ENCODE measurements at places on chromosomes 13 and 19. TPM values are rescaled to one million over a fixed set of nuclear protein-coding genes. Genes with fewer than 3 reads are reported as not detected.

DNA sequence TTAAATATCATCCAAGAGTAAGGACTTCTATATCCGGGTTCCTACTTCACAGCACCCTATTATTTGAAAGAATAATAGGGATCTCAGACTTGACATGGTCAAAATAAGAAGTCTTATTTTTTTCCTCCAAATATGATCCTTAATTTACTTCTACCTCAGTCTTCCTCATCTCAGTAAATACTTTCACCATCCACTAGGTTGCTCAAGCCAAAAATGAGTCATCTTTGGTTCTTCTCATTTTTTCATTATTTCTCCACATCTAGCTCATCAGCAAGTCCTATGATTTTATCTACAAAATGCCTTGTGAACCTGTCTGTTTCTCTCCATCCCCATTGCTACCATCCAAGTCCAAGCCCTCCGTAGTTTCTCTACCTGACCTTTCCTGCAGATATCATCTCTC lies 121.9 kb upstream of the GJB6 start:
- DNase-seq = no peak
- H3K27ac ChIP-seq = no peak overlapping the region
- H3K4me1 ChIP-seq = peaks cover 12% of the 10 kb centered on the region
- no peaks in the 10 kb centered on the region for H3K27me3 ChIP-seq
- H3K36me3 ChIP-seq = no peaks in the 10 kb centered on the region

The ZNF845 gene
- total RNA-seq = 5.8 TPM

GRCh38 chr19:17404621-17405249 lies 695 bp downstream of the BST2 start:
- no peaks in the 10 kb centered on the region for H3K4me1 ChIP-seq
- no peak for DNase-seq
- no peaks in the 10 kb centered on the region for H3K36me3 ChIP-seq
- H3K4me3 ChIP-seq = peak overlapping the region; percentile 12
- H3K27ac ChIP-seq = peak overlapping the region; percentile 83
- no peaks in the 10 kb centered on the region for H3K27me3 ChIP-seq

The PCDH9 gene
- total RNA-seq = 22.2 TPM

The CCL25 gene
- total RNA-seq = not detected

- H3K36me3 ChIP-seq = peaks cover 57% of the 10 kb centered on the region
- peaks cover 3% of the 10 kb centered on the region for H3K4me1 ChIP-seq
- no peak overlapping the region for H3K4me3 ChIP-seq
- DNase-seq = no peak
- H3K27ac ChIP-seq = no peak overlapping the region
Observed at GRCh38 chr19:38837656-38838121, 6.1 kb upstream of the ECH1 start.

The PIK3R2 gene
- total RNA-seq = 22.3 TPM

Data from lung (tissue), 17 donors.